Tibial artery (tissue), 4 donors: ENCODE measurements at places on chromosomes 3 and 15.

- no peak for DNase-seq
Measured at GRCh38 chr15:56968821-56969220, 50.4 kb downstream of the TCF12 start.

GRCh38 chr3:162302983-162303624 lies 806.5 kb downstream of the OTOL1 start:
- no peak for DNase-seq

- DNase-seq: no peak
Measured at GRCh38 chr15:63060699-63061098, 18.2 kb downstream of the TPM1 start.

GRCh38 chr3:128278761-128279600 lies 125.7 kb downstream of the EEFSEC start:
- peak; percentile 36 for DNase-seq

GRCh38 chr3:149783576-149783975 lies 8.8 kb downstream of the ANKUB1 start:
- DNase-seq: no peak

GRCh38 chr3:25355998-25356397 lies 72.1 kb upstream of the RARB start:
- DNase-seq: no peak

DNA sequence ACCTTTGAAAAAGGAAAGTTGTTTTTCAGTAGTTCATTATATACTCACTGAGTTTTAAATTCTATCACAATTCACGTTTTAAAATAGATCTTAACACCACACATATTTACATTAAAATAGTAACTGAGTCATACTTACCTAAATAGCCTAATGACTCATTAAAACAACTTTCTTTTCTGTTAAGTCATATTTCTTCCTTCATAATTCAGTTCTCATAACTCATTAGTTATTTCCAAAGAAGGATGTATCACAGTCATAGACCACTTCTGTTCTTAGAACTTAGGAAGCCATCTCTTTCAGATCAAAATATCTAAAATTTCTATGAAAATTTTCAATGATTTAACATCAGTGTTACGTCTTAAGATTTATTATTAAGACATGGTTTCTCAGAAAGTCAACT lies 885.9 kb downstream of the FHIT start:
- no peak for DNase-seq

DNA sequence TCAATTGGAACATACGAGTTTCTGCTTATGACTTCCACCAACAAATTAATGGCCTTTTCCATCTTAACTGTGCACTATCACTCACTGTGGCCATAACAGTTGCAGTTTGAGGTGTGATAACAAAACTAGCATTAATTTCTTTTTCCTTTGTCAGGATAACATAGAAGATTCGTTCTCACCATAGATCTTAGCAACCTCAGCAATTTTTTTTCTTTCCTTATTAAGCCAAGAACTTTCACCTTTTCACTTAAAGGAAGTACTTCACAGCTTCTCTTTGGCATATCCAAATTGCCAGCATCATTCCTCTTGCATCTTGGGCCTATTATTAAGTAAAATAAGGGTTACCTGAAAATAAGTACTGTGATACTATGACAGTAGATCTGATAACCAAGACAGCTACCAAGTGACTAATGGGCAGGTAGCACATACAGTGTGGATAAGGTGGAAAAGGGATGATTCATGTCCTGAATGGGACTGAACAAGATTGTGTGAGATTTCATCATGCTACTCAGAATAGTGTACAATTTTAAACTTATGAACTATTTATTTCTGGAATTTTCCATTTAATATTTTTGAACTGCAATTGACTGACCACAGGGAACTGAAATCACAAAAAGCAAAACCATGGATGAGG lies 46.6 kb downstream of the CEP70 start:
- DNase-seq: no peak

GRCh38 chr15:94912760-94913159 lies 681.4 kb downstream of the MCTP2 start:
- no peak for DNase-seq

DNA sequence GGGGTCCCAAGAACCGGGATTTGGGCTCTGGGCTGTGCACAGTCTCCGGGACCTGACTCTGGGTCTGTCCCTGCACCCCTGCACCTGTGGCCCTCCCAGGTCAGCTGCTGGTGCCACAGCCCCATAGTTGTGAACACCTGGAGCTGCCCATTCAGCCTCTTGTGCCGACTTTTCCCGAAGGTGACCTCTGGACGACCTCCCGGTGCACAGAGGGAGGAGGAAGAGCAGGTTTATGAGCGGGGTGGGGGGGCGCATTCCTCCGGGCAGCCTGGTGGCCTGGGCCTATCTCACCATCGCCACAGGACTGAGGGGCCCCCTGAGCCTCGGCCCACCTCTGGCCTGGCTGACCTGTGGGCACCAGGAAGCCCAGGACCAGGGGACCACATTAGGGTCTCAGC lies 45.3 kb downstream of the DNAJB8 start:
- DNase-seq: no peak

DNA sequence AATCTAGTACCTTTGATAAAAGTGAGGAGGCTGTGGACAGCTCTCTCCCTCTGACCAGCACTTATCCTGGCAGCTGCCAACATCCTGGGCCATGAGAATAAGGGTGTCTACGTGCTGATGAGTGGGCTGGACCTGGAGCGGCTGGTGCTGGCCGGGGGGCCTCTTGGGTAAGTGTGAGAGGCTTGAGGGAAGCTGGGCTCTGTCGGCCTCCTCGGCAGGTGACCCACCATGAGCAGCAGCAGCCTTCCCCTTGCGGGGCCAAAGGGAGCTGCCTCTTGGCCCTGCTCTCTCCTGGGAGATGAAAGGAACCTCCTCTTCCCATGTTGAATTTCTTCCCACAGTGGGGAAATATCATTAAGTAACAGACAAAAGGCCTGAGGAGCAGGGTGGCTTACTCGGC lies 9.2 kb downstream of the IVD start:
- DNase-seq: no peak

DNA sequence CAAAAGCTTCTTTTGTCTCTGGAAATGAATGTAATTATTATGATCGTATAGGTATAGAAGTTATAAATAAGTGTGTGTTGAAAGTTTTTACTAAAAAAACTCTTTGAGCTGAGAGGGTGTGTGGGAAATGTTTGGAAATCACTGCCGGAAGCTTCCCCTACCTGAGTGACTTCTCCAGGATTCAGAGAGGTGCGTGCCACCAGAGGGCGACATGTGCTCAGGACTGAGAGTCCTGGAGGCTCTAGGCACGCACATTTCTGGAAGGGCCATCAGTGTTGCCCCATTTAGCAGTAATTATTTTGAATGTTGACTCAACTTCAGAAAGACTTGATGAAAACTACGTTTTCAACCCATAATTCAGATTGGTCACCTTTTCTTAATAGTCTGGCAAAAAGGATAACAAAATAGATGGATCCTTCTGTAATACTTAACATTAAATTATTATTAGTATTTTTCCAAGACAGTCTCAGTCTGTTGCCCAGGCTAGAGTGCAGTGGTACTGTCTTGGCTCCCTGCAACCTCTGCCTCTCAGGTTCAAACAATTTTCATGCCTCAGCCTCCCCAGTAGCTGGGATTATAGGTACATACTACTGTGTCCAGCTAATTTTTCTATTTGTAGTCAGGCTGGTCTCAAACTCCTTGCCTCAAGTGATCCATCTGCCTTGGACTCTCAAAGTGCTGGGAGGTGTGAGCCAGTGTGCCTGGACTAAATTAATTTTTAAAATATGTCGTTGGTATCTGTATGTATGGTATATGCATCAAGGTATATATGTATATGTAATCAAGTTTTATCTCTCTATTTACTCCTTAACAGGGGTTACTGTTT lies 34.5 kb downstream of the GPR171 start:
- peak; percentile 77 for DNase-seq

DNA sequence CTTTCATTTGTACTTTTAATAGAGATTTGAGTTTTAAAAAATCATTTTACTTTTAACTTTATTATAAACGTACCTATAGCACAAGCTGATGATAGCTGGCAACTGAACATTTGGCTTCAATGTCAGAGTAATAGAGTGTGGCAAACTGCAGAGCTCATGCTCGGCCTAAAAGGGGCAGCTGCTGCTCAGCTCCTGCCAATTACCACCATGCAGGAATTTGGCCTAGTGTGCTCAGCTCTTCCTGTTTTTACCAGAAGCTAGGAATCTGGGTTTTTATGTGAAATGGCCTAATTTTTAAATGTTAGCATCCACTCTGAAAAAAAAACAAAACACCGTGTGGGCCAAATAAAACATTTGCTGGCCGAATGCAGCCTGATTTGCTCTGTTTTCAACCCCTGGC lies 1.8 kb downstream of the IFT122 start:
- peak; percentile 40 for DNase-seq

- DNase-seq: peak; percentile 68
Measured at GRCh38 chr3:184005941-184006507, 11.7 kb downstream of the ABCC5 start.

DNA sequence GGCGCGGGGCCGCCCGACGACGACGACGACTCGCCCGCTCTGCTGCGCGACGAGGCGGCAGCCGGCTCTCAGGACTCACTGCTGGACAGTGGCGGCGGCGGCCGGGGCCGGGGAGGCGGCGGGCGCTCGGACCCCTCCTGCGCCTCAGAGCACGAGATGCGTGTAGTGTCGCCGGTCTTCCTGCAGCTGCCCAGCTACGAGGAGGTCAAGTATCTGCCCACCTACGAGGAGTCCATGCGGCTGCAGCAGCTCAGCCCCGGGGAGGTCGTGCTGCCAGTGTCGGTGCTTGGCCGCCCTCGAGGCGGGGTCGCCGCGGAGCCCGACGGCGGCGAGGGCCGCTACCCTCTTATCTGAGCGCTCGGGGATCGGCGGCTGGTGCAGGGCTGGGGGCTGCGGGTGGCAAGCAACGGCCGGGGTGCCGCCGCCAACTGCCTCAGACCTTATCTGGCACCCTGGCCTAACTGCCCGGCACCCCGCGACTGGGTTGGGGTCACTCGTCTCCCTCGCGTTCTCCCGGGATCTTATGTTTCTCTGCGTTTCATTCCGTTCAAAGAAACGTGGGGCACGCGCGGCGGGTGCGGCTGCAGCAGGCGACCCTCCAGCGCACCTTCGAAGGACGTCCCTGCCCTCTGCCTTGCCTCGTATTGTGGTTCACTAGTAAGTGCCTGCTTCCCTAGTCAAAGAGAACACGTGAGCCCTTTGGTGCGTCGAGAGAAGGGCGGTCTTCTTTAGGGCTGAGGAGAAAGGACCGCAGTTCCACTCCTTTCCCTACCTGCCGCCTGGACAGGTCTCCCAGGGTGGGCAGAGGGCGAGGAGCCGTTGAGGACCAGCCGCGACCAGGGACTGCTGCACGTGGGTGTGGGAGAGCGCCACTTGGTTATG lies 1.0 kb downstream of the C3orf80 start:
- DNase-seq: no peak

GRCh38 chr3:184426691-184427141 lies 46.9 kb downstream of the CHRD start:
- DNase-seq: no peak

DNA sequence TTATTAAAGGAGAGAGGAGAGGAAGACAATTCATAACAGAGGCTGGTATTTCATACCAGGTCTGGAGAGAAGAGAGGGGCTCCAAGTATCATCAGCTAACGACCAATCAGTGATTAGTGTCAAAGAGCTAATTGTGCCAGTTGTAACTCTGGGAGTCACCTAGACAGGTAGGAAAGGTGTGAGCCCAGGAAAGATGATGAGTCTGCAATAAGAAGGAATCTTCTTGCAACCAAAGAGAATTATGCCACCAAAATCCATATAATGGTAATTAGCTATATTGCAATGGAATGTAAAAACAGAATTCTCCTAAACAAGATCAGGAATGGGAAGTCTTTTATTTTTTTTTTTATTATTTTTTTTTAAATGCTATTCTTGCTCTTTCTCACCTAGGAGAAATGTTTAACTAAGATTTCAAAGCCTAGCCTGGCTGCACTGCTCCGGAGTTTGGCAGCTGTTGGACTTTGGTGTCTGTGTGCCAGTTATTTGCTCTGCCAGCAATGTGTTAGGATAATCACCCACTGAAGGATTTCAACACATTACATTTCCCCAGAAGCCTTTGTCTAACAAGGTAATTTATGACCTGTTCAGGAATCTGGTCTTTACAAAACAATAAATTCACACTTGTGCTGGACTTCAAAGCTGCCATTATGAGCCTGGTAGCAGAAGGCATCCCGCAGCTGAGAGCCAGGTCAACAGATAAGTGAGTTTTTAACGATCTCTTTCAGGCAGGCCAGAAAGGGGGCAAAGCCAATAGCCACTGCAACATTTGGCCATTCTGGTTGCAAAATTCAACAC lies 89.4 kb downstream of the FOXB1 start:
- no peak for DNase-seq

DNA sequence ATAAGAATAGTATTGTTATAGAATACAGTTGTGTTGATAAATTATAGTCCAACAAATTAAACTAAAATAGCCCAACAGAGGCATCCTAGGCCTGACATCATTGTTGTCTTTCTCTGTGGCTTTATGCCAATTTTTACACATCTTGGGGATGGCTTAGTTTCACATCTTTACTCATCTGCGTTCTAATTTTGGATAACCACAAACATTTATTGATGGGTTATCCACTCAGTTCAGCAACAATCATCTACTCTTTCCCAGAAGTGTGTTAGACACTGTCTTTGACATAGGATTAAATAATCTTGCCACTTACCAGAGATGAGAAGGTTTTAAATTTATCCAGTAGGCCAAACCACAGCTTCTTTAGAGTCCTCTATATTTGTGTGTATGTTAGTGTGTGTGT lies 120.8 kb upstream of the PHLDB2 start:
- no peak for DNase-seq

DNA sequence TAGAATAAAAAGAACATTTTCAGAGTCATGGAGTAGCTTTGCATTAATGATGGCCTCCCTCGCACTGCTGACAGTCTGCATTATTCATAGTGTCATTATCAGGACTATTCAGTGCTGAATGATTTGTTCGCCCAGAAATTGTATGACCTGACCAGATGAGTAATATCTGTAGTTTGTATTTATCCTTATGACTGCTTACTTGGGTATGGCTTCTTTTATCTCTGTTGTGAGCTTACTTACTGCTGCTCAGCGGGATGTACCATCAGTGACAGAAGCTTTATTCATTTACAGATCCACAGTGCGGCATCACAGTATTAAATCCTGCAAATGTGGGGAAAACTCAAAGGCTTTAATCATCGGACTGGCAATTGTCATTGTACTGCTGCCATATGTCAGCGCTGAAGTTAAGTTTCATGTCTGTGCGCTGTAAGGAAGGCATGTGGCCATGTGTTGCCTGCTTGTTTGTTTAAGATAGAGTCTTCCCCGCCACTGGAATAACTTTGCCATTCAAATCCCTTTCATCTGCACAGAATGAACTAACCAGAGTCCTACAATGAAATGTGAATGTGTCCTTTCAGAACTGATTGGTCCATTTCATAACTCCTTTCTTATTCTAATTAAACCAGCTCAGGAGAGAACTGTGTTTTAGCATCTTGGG lies 262.2 kb downstream of the CHL1 start:
- DNase-seq: no peak
